ENCODE measurements at places on chromosomes 4 and X.

GRCh38 chrX:130171446-130172126 is at the start of gene RAB33A:
Gene RAB33A (plus strand): TSS chrX:130171962. CDS start chrX:130172063, 101 bp downstream.
- no peak for DNase-seq

DNA sequence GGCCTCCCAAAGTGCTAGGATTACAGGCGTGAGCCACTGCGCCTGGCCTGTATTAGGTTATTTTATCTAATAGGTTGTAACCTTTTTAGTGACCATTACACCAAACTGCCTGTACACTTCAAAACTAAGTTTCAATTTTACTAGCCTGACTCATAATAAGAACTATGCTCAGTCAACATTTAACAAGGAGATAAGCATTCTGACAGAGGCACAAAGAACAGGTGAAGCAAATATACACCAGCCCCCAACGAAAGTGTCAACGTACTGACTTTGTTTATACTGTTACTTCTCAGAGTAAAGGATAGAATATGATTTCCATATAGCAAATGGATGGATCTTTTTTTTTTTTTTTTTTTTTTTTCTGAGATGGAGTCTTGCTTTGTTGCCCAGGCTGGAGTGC is 62.8 kb downstream of the SHISA3 start:
- DNase-seq: no peak

DNA sequence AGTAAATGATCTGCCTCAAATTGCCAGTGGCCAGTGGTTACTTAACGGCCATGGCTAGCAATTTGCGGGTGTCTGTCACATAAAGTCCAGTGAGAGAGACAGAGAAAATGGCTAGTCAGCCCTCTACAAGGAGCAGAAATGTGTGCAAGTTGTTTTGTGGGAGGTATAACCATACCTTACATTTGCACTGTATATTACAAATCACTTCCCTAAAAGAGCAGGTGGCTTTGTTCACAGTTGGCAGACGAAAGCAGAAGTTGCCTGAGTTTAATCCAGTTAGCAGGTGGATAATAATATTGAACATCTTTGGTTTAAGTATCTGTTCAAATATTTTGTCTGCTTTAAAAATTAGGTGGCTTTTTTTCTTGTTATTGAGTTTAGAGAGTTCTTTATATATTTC is 15.6 kb downstream of the SRPX start:
- DNase-seq: no peak

DNA sequence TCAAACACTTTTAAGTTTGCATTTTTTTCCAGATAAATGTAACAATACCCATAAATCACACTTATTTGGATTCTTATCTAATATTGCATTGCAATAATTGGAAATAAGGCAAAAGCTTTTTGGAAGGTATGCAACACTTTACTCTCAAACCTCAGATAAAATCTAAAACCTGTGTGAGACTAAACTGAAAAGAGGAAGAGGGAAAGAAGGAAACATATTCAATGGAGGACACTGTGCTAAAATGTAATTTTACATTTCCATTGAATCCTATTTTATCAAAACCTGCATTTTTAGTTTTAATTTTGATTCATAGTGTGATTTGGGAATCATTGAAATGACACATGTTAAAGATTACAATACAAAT is 99.4 kb downstream of the HPGD start:
- no peak for DNase-seq

DNA sequence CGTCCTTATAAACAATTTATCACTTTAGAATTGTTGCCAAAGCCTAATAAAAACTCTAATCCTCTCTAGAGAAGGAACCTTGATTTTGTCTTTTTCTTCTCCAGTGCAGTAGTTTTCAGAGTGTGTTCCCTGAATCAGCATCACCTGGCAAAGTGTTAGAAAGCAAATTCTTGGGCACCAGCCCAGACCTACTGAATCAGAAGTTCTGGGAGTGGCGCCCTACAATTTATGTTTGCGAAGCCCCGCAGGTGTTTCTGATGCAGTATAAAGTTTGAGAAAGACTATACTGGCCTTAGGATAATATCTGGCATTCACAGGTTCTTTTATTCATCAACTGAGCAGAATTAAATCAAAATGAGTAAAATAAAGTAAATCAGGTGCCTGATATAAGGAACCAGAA is 645.8 kb upstream of the ATOH1 start:
- no peak for DNase-seq

DNA sequence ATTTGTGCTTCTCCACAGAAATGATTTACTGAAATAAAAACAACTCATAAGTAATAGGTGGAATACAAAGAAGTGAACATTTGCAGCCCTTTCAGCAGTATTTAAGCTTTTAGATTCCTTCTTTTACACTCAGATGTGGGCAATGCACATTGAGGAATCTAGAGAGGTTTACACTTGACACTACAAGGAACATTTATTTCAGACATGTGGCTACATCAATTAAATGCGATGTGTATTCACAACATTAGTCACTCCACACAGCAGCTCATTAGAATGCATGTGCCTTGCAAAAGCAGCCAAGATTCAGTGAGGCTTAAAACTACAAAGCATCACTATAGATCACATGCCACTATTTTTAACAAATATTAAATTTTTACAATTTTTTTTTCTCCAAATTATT is 480.7 kb downstream of the INPP4B start:
- DNase-seq: no peak

DNA sequence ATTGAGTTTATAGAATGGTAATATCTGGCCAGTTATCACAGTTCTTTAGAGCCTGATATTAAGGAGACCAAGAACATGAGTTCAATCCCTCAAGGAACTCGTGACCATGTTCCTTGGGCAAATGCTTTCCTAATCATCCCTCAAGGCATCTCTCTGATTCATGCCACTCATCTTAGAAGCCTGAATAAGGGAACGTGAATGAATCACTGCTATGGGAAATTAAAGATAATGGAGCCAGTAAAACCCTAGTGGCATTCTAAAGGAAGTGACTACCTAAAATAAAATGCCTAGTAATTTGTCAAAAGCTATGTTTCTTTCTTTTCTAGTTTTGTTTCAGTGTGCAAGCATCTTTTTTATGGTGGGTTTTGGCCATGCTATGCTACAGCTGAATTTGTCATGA is 1161.3 kb downstream of the C4orf33 start:
- DNase-seq: no peak

- DNase-seq: no peak
These were observed 79.3 kb downstream of the SLC16A2 start for GRCh38 chrX:74500555-74500954.

All from stimulated activated CD4-positive, alpha-beta T cell treated with anti-CD3 and anti-CD28 coated beads, Interleukin-1b, Interleukin-23, amount 100 ng/mL, for 1 hour (primary cell).